T-helper 1 cell (primary cell): ENCODE measurements at places on chromosomes 5 and 9.

- no peak for DNase-seq
Measured at GRCh38 chr5:147610798-147611197, 100.9 kb upstream of the DPYSL3 start.

DNA sequence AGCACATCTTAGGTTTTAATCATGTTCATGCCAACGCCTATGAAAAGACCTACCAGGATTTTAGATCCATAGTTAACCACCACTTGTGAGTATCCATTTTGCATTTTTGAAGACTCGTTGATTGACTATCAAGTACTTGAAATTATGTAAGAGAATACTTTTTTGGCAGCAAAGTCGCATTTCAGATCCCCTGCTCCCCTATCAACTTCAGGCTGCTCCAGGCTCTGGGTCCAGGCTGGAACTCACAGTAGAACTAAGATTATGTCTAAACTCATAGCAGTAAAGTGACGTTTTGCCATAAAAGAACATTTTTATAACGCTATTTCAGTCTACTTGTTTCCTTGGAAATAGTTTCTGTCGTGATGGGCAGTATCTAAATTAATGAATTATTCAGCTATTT is 267.7 kb downstream of the FANCC start:
- DNase-seq: no peak

DNA sequence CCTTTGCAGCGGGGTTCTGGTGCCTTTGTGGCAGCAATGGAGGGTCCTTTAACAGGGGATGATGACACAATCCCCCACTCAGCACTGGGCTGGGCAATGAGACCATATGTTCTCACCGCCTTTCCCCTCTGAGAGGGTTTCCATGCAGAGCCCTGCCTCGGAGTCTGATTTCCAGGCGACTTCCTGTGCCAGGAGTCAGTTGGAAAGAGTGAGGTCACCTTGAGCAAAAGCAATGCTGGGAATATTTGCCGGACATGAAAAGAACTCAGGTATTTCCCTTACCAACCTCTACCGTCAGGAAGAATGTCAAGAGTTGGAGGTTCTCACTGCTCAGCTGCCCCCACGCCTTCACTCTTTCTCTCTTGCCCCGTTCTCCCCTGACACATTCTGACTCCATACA is 284.2 kb upstream of the IRX1 start:
- no peak for DNase-seq

DNA sequence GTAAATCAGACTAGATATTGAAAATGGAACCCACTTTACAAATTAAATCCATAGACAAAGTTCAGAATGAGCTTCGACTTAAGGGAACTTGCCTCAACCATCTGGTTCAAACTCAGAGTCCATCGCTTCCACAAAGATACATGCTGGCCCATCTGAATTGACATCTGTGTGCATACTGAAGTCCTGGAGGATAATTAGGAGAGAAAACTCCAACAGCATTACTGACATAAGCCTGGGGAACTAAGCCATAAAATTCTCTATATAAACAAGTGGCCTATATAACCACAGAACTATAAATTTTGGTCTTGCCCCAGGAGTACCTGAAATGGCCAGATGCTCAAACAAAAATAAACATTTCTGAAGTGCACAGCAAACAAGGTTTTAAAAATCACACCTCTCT is 94.4 kb downstream of the IZUMO3 start:
- no peak for DNase-seq

- DNase-seq: no peak
Measured at GRCh38 chr5:179799644-179799973, 5.8 kb downstream of the LTC4S start.

DNA sequence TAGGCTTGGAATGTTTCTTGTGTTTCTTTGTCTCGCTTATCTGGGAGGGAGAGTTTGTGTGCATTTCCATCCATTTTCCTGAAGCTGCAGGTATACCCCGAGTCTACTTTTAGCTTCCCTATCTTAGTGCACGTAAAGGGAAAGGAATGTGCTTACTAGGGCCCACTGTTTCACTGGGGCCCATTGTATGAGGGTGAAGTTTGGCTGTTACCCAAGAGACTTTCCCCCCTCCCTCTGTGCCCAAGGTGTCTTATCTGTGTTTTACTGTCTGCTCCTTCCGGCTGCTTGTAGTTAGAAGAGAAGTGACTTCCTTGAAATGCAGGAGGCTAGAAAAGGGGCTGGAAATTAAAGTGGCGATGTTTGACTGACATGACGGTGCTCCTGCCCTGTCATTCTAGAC is 12.1 kb upstream of the BTNL3 start:
- DNase-seq: no peak

DNA sequence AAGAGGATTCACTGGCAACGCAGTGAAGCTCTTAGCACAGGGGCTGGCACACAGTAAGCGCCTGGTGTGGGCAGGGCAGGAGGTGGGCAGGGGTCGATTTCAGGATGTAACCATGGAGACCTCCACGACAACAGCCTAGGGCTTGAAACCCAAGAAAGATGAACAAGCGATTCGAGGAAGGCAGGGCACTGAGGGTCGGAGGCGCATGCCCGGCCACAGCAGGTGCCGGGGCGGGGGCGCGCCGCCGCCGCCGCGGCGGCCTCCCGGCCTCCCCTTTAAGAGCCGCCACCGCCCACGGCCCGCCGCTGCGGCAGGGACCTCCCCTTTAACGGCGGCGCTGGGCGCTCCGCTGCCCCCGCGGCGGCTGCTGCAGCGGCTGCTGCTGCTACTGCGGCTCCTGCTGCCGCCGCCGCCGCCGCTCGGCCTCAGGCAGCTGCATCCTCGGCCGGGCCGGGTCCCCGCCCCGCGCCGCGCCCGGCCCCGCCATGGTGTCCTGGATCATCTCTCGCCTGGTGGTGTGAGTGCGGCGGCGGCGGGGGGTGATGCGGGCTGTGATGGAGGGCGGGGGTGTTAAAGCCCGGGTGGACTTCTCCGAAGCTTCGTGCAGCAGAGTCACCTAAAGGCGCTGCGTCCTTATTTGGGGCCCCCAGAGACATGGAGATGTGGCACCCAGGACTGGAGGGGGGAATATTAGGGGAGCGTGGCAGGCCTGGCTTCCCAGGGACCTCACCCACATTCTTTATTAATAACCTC is at the start of gene REEP2:
TSS of gene REEP2 (plus strand) at position 334 of the 753 bp plus-strand sequence. CDS start at position 486, 152 bp downstream.
- DNase-seq: peak; percentile 54

DNA sequence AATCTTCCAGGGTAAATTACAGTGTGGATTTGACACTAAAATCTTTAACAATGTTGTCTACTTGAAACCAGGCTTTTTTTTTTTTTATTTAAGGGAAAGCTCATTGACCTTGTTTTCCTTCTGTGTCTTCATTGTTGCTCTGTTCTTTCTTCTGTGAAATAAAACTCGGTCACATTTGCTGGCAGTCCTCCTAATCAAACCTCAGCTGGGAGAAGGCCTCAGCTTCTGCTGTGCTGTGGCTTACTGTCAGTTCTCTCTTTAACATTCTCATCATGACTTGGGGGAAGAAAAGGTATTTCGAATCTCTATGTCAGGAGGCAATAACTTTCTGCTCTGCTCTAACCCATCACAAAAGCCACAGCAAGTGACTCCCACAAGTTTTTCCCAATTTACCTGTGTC is 268.9 kb downstream of the ZNF608 start:
- DNase-seq: no peak

GRCh38 chr5:17277907-17278306 is 60.5 kb downstream of the BASP1 start:
- no peak for DNase-seq

DNA sequence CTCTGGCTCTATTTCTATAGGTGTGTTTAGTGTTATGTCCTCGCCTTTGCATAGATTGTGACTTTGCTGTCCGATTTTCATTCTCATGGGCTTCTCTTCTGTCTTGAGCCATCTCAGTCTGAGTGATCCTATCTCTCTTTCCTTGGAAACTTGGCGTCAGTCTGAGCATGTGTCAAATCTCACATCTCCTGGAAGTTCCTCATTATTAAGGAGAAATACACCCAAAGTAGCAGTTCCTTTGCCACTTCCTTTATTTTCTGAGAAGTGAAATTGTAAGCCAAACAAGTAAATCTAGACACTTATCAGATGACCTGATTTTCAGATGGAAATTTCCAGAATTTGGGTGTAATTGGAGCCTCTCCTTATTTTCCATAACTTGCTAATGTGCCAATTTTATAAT is 126.9 kb upstream of the ANKH start:
- DNase-seq: no peak

GRCh38 chr5:72438141-72438540 is 69.1 kb downstream of the ZNF366 start:
- no peak for DNase-seq

- no peak for DNase-seq
Measured at GRCh38 chr5:64670277-64670676, 20.0 kb upstream of the SHISAL2B start.

DNA sequence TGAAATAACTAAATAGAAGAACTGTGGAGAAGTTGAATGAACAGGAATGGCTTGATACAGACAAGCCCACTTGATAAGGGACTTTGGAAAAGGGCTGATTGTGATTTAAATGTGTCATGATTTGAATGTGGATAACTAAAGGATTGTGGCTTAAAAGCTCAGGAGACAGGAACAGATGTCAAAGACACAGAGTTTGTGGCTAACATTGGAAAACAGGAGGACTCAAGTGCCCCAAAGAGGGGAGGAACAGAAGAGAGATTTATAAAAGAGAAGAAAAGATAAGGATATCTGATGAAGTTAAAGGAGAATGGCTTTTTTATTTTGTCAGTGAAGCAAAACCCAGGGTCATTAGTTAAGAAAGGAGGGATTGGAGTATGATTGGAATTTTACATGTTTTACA is 124.2 kb upstream of the TRPM3 start:
- DNase-seq: no peak

DNA sequence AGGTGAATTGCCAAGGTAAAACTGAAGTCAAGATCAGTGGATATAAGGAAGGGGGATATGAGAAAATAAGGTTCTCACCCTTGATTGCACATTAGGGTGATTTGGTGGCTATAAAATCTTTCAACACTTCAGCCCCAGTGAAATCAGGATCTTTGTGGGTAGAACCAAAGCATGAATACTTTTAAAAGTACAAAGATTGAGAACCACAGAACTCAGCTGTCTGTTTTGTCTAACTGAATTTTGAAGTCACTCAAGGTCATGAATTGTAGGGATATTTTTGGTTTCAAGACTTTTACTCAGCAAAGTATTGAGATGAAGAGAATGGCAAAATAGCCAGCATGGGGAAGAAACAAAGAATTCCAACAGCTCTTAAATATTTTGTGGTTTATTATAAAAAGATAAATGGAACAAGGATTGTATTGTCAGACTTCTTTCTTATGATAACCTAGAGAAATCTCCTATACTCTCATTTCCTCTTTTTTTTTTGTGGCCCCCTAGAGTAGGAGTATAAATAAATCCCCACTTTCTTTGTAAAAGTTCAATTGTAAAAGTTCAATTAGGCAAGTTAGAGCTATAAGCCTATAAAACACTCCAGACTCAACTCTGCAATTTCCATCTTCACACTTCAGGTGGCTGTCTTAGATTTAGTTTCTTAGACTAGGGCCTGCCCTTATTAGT is 272.9 kb downstream of the PDE4D start:
- DNase-seq: no peak

- no peak for DNase-seq
Measured at GRCh38 chr5:89473196-89473595, 590.2 kb upstream of the MEF2C start.

- DNase-seq: peak; percentile 55
Measured at GRCh38 chr9:20684875-20685696, 1.0 kb downstream of the FOCAD start.

GRCh38 chr5:167063788-167064187 is 1227.7 kb upstream of the WWC1 start:
- no peak for DNase-seq

DNA sequence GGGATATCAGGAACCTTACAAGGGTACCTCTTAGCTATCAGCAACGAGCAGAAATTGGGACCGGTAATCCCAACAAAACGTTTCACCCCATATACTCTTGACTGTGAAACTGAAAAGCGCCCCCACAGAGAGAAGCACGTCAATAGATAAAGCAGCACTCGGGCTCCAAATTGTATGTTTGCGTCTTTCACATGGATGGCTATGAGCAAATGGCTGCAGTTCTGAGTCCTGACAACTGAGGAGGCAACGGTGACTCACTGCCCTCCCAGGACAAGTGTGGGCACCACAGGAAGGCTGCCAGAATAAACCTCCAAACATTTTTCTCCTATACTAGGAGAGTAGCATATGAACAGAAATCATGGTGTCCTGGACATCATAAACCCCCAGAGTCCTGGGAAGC is 36.6 kb downstream of the SEMA4D start:
- DNase-seq: no peak

DNA sequence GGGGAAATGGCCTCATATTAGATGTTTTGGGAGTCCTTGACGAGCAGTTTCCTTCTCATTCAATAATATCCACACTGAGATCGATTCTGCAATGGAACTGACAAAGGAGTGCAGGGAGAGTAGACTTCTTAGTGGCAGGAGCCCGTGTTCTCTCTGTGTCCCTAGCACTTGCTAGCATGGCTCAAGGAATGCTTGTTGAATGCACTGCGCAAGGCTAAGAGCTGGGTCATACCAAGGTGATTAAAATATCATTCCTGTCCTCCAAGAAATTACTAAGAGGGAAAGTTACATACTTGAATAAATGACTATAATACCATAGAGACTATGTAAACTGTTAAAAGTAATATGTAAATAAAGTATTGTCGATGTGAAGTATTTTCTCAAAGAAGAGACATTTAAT is 630.1 kb downstream of the IRX1 start:
- DNase-seq: no peak

DNA sequence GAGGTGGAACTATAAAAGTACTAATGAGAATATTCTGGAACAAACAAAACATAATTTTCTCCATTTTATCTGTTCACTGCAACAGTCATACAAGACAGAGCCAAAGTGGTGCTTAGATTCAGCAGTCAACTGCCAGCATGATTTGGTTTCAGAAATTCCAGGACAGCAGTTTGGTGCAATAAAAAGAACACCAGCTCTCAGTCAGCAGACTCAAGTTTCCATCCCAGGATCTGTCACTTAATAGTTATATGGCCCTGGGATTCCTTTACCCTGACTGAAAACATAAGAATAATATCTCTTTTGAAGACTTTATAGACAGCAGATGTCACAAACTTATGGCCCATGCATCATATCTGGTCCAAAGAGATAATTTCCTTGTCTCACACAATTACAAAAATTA is 92.8 kb upstream of the RASEF start:
- DNase-seq: no peak

DNA sequence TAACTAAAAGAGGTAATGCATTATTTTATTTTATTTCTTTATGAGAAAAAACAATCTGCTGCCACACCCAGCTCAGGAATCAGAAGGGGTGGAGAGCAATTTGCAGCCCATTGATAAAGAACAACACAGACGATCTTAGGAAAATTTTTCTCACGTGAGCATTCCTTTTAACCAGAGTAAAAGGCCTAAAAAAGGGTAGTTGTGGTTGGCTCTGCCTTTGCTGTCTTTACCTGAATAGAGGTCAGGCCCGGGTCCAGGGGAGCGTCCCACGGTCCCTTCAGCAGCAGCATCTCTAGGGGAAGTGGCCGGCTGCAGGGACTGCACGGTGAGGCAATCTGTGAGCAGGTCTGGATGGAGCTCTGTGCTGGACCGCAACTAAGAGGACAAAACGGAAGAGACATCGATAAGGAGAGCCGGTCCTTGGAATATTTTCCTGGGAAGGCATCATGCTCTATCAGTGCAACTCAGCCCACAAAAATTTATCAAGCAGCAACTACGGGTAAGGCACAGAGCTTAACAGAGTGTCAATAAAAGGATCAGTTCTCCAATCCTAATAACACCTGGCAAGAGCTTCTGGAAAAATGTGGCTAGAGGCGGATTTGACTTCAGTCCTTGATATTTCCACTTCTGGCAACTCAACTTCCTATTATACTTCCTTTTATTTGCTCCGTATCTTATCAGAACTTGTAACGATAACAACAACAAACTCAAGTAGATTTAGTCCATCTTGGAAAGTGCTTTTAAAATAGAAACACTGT is 372.8 kb upstream of the RFX3 start:
- no peak for DNase-seq

- no peak for DNase-seq
Measured at GRCh38 chr5:39266442-39266841, 47.1 kb upstream of the FYB1 start.
